Activated CD4-positive, alpha-beta T cell treated with anti-CD3 and anti-CD28 coated beads, Interleukin-2, amount 10 ng/mL, durations not matched to agents 7 days and 5 days (primary cell): ENCODE measurements at places on chromosomes 5 and 9. TPM values are rescaled to one million over a fixed set of nuclear protein-coding genes. Genes with fewer than 3 reads are reported as not detected.

Gene UTP15
- total RNA-seq: 23.7 TPM

Gene FGFR4
- 1.8 TPM for total RNA-seq

Gene EQTN
- not detected for total RNA-seq

Gene DOCK2
- 300 TPM for total RNA-seq

Gene IL3
- total RNA-seq: 0.40 TPM

Gene PRUNE2
- 0.23 TPM for total RNA-seq
